T-cell (primary cell): ENCODE measurements at places on chromosomes 7 and 10. TPM values are rescaled to one million over a fixed set of nuclear protein-coding genes. Genes with fewer than 3 reads are reported as not detected.

Gene P4HA1
- 11.9 TPM for total RNA-seq

Gene UPK3B
- 4.6 TPM for total RNA-seq

Gene STK31
- total RNA-seq, result 0.50 TPM

Gene MEST
- 3.1 TPM for total RNA-seq

Gene TAC1
- total RNA-seq, result not detected

Gene PTPN20
- total RNA-seq, result 0.48 TPM

Gene SFTPD
- 0.85 TPM for total RNA-seq

Gene COL26A1
- not detected for total RNA-seq

Gene TUBAL3
- not detected for total RNA-seq

Gene RPEL1
- not detected for total RNA-seq

Gene ADIRF
- 0.76 TPM for total RNA-seq
